Cardiac muscle cell (in vitro differentiated cells and primary cell): ENCODE measurements at places on chromosomes 6 and 20.

- no peak for DNase-seq
Measured at GRCh38 chr20:16240355-16240754, 332.9 kb downstream of the KIF16B start.

- DNase-seq = no peak
Measured at GRCh38 chr6:98824902-98825599, 9.3 kb upstream of the POU3F2 start.

- no peak for DNase-seq
Measured at GRCh38 chr20:10094566-10095173, 59.9 kb downstream of the ANKEF1 start.

GRCh38 chr20:7497985-7498384 lies 442.3 kb downstream of the HAO1 start:
- DNase-seq = no peak

DNA sequence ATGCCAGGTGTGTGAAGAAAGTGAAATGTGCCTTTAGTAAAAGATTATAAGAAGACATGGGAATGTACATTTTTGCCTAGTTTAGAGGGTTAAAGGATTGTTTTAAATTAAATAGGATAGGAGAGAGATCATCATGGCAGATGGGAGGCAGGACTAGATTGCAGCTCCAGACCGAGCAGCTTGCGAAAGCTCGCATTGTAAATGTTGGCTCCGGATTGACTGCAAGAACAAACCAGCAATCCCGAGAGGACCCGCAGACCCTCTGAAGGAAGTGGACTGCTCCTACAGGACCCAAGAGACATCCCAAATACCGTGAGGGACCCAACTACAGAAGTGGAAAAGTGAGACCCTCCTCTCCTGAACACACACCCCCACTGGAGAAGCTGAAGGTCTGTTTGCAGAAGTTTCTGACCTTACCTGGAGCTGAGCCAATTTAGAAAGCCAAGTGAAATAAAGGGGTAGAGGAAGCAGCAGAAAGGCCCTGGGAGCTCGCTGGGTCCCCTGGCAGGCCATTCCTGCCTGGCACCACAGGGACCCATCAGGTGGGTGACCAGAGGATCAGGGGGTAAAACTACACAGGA lies 30.0 kb upstream of the TPD52L1 start:
- DNase-seq = peak; percentile 34

- peak; percentile 94 for DNase-seq
Measured at GRCh38 chr6:50591135-50591534, 122.2 kb upstream of the TFAP2D start.

DNA sequence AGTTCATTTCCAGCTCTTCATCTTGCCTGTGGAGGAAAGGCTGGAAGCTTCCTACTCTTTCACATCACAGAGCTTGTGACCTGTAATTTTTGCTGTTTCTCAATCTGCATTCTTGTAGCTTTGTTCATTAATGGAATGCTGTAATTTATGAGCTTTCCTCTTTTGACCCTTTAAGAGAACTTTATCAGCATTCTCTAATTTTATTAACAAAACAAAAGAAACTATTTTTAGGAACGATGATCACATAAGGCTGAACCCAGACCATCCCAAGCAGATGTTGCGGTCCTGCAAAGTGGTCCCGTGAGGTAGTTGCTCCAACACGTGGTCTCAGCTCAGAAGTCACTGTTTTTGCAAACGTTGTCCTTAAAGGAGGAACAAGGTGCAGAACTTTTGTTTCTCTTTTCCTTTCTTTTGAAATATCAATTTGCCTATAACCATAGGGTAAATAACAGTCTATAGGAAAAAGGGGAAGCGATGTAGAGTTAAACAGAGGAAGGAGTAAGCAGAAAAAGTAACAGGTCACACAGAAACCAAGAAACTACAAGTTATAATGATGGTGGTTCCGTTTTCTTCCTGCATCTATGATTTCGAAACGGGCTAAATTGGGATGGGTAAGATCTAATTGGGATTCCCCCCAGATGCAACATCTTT lies 121.3 kb upstream of the PHACTR1 start:
- peak; percentile 88 for DNase-seq

- peak; percentile 4 for DNase-seq
Measured at GRCh38 chr20:9660236-9660868, 146.0 kb downstream of the LAMP5 start.

DNA sequence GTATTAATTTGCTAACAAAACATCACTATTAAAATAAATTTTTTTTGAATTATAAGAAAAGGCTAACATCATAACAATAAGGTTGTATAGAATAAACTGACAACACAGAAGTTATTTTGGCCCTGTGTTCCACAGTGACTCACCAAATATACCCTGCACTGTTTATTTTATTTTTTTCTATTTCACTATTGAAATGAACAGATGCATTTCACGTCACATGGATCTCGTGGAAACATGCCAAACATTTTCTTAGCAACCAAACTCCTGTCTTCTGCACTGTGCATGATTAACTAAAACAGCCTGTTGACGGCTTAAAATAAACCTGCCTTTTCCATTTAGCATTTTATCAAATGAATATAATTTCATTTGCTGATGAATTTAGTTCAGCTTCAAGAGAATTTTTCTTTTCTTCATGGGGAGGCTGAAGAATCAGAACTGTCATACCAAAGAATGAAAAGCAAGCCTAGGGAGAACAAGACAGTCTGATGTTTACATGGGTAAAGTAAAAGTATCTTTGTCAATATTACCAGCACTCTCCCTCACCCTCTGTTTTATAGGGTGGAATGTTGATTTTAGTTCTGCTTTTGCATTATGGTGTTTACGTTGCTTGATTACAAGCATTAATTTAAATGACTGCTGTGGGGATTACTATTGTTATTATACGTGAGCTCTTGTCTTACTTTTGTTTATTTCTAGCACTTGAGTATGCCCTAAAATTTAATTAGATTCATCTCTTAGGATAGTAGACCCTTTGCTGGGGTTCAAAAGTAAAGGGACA lies 115.3 kb downstream of the LCA5 start:
- peak; percentile 96 for DNase-seq

- no peak for DNase-seq
Measured at GRCh38 chr20:41018153-41018552, 10.5 kb upstream of the TOP1 start.

DNA sequence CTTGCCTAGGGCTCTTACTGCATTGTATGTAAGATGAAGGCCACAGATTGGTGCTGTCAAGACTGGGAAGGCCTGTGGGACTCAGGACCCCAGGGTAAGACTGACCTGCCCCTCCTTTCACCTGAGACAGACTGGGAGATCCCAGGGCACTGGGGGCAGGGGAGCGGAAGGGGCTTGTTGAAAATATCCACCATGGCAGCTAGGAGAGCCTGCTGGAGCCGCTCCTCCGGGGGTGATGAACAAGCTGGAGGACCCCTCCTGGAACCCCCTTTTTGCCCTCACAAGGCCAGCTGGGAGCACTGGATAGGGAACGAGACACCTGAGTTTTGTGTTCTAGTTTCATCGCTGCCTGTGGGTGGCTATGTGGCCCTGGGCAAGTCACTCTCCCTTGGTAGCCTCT lies 9.2 kb upstream of the SDCBP2 start:
- no peak for DNase-seq

- peak; percentile 46 for DNase-seq
Measured at GRCh38 chr6:33694401-33694931, 17.0 kb downstream of the UQCC2 start.

DNA sequence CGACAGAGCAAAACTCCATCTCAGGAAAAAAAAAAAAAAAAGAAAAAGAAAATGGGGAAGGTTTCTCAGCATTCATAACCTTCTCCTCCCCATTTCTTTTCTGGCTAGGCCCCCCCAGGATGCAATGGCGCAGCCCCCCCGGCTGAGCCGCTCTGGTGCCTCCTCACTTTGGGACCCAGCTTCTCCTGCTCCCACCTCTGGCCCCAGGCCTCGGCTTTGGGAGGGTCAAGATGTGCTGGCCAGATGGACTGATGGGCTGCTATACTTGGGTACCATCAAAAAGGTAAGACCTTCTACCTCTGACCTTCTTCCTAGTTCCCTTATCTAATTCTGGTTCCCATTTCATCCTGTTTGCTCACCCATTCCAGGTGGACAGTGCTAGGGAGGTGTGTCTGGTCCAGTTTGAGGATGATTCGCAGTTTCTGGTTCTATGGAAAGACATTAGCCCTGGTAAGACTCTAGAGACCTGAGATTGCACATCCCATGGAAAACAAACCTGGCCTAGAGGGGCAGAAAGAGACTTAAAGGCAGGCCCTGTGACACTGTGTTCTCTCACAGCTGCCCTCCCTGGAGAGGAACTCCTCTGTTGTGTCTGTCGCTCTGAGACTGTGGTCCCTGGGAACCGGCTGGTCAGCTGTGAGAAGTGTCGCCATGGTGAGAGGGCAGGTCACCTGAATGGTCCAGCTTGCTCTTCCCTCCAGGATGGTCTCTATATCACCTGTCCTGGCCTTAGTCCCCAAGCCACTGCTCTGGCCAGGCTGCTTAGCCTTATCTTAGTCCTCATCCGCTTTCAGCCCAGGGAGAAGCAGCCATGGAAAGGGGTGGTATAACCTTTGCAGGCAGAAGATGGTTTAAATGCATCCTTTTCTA lies 1.6 kb downstream of the PHF1 start:
- DNase-seq = no peak

- no peak for DNase-seq
Measured at GRCh38 chr6:71649915-71650314, 236.4 kb upstream of the RIMS1 start.

DNA sequence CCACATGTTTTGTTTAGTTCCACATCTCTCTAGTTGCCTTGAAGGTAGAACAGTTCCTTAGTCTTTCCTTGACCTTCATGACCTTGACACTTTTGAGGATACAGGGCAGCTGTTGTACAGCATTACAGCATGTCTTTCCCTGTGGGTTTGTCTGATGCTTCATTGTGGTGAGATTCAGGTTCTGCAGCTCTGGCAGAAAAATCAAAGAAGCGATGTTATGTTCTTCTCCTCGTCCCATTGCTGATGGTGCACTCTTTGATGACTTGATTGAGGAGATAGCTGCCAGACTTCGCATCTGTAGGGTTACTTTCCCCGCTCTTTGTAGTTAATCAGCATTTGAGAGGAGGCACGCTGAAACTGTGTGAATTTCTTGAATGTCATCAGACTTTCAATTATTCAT lies 12.0 kb downstream of the CEBPB start:
- DNase-seq = no peak

- no peak for DNase-seq
Measured at GRCh38 chr20:43542161-43542560, 16.7 kb upstream of the SGK2 start.

DNA sequence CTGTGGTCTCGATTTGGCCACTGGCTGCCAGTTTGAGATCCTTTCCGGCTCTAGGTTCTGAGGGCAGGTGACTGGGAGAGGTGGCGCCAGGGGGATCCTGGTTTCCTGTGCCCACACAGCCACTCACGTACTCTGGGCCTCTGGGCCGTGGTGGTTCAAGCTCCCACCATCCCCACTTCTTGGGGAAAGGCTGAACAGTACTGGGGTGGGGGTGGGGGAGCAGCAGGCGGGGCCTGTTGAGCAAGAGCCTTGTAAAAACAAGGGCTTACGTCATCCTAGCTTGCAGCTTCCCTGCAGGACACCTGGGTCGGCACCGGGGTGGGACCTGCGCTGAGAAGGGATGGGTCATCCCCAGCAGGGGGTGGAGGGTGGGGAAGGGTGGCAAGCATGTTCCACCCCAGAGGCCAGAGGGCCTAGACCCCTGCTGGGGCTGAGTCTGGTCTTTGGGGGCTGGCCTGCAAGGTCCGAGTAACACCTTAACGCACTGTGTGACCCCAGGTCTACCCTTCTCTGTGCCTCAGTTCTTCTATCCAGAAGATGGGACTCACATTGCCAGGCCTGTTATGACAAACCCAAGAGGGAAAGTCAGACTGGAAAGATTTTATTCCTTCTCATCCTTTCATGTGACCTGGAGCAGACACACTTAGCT lies 3.1 kb upstream of the CEBPB start:
- no peak for DNase-seq

DNA sequence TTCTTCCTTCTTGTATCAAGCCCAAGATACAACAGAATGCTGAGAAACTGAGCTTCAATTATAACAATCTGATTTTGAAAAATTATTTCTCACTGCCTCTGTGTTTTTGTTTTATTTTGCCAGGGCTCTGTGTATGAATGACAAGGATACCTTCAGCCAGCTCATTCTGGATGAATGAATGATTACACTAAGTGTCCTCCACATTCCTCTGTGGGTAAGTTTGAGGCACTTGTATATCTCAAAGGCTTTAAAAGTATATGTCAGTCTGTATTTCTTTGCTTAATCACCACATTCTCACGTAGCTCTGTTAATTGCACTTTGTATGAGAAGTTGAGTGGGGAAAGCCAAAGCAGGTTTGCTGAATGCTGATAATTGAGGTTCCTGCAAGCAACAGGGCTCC lies 95.1 kb downstream of the TIAM2 start:
- DNase-seq = no peak

DNA sequence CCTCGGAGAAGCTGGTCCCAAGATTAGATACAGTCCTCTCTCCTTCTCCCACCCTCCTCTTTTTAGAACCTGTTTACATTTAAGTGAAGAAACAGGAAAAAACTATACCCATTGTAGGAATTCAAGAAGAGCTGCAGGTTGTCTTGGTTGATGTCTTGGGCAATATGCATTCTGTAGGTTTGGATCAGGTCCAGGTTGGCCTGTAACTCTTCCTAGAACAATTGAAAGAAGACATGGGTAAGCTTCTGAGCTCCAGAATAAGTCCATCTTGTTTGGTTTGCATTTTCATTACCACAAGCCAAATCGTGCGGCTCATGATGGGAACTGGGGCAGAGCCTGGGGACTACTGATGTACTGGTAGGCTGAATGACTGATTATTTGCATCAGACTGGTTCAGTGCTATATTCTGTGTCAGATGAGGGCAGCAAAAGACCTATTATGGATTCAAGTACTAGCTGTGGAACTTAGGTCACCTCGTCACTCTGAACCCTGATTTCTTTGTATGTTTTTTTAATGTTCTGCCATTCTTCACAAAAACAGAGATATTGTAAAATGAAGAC lies 20.3 kb upstream of the SLA2 start:
- peak; percentile 53 for DNase-seq
